ENCODE measurements at places on chromosomes 5 and 9.
A peak's percentile ranks its signal among the peaks of the same experiment; 100 is the strongest.

- peak; percentile 92 for DNase-seq
These were observed 83.9 kb downstream of the SLC1A3 start for GRCh38 chr5:36690041-36690961.

- peak; percentile 64 for DNase-seq
These were observed 57.7 kb downstream of the APC start for GRCh38 chr5:112795342-112795741.

GRCh38 chr5:14174230-14174636 is 31.1 kb downstream of the TRIO start:
- peak; percentile 56 for DNase-seq

DNA sequence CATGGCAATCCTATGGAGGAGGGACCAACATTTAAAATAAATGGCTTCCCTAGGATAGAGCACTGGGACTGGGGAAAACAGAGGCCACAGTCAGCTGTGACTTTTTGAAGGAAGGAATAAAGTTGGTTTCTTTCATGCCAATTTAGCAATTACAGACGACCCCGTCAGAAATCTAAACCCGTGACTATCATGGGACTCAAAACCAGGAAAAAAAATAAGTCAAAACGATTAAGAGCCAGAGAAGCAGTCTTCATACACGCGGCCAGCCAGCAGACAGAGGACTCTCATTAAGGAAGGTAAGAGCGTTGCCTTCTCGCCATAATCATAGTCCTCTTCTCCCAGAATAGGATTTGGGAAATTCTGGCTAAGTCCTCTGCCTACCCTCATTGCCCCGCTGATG is at the start of gene MLANA:
Gene MLANA, plus strand, starts transcription at position 249 of the 400 bp plus-strand sequence. CDS start 1,586 bp downstream, outside the sequence.
- DNase-seq, result no peak

DNA sequence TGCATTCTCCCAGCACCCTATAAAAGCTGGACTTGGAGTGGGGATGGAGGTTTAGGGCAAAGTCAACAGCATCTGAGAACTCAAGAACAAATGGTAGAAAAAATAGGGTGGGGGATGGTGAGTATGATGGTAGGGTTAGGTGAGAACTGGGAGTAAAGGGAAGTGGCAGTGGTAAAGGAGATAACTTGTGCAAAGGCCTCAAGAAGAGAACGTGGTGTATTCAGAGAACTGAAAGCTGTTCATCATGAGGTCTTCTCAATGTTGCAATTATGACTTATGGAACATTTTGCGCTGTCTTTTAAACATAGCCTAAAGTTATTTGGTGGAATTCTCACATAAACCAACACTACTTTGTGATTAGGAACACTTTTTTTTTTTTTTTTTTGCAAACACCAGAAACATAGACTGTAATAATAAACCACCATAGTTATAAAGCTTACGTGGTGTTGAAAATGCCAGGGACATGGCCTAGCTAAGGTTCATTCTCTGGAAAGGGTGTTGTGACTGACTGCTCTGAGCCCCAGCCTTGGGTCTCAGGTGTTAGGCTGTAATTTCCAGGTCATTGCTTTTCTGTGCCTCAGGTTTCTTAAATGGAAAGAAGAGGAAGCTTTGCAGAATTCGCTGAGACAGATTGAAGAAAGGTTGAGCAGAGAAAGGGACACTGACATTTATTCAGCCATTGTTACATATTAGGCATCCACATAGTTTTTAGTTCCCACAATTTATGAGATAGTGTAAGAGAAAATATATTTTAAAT is 19.2 kb upstream of the TXNDC8 start:
- peak; percentile 10 for DNase-seq

DNA sequence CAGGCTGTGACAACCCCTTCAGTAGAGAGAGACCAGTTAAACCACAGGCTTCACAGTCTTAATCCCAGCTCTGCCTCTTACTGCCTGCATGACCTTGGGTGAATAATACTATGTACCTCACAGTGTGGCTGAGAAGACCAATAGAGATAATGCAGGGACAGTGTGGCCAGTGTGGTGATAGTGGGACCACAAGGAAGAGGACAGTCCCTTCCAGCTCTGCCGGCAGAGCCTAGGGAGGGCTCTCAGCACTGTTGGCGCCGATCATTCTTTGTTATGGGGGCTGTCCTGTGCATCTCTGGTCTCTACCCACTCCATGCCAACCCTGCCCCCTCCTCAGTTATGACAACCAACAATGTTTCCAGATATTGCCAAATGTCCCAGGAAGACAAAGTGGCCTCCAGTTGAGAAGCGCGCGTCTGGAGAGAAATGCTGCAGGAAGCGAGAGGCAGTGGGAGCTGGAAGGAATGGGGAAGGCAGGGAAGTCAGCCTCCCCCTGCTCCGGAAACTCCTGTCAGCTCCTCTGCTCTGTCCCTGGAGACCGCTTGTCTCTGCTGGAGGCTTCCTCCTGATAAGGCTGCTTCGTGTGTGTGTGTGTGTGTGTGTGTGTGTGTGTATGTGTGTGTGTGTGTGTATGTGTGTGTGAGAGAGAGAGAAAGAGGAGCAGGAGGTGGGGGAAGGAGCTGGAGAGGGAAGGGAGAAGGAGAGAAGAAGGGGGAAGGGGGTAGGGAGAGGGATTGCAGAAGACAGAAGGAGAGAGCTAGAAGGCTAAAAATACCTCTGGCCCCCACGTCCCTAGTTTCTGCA is 31.8 kb upstream of the FABP6 start:
- DNase-seq, result peak; percentile 73

All from hematopoietic multipotent progenitor cell treated with erythropoietin and hydrocortisone succinate and interleukin-3 and kit ligand, for 6 days (in vitro differentiated cells).